ENCODE measurements at places on chromosomes 2 and 18. TPM values are rescaled to one million over a fixed set of nuclear protein-coding genes. Genes with fewer than 3 reads are reported as not detected.

The TBR1 gene
- not detected for polyA plus RNA-seq

The ANKRD62 gene
- 0.03 TPM for polyA plus RNA-seq

DNA sequence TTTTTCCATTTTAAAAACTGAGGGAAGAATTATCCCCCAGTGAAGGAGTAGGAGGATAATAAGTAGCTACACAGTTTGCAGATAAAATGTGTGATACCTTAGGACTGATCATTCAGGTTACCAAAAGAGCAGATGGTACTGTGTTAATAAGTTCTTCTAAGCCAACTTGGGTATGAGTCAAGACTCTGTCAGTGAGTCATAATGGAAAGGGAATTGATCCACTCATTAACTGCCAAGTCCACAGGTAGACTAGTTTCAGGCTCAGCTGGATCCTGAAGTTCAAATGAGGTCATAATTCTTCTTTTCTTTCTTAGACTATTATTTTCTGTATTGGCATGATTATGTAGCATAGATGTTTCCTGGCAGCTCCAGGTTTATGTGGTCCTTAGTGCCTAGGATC is 142.4 kb upstream of the ALPP start:
- no peak for DNase-seq

The SLC8A1 gene
- 56.1 TPM for polyA plus RNA-seq

The IL1F10 gene
- polyA plus RNA-seq = not detected

GRCh38 chr2:96463119-96463518 is 42.0 kb downstream of the NEURL3 start:
- DNase-seq = no peak

All from renal pelvis (tissue), 12 donors.